T-helper 2 cell treated with Interferon-gamma antibody and Interleukin-4, amounts not matched to agents 100 ng/mL and 5 ng/mL, for 36 hours (primary cell): ENCODE measurements at places on chromosomes 7 and 10. TPM values are rescaled to one million over a fixed set of nuclear protein-coding genes. Genes with fewer than 3 reads are reported as not detected.

Gene CAV2
- total RNA-seq, result not detected in 2 replicates

Gene PIP4K2A
- 108 and 115 TPM in 2 replicates for total RNA-seq

Gene STEAP1B
- 0.18 and 0.23 TPM in 2 replicates for total RNA-seq

Gene LIPN
- not detected in 2 replicates for total RNA-seq

Gene AIMP2
- total RNA-seq, result 39.9 and 43.4 TPM in 2 replicates

Gene GRID1
- not detected in 2 replicates for total RNA-seq

Gene CYP17A1
- total RNA-seq, result not detected in 2 replicates

Gene OR9A2
- total RNA-seq, result not detected in 2 replicates

Gene DMBT1
- total RNA-seq, result not detected in 2 replicates

Gene SLC16A12
- 0.02 TPM in 1 of 2 replicates, not detected in the other for total RNA-seq

Gene IL2RA
- total RNA-seq, result 239 and 245 TPM in 2 replicates

Gene NUTM2B
- 1.5 and 1.7 TPM in 2 replicates for total RNA-seq

Gene CDK1
- 118 TPM in 2 replicates for total RNA-seq

Gene EPHB6
- total RNA-seq, result 4.4 and 5.9 TPM in 2 replicates

Gene CUBN
- 0.55 and 0.89 TPM in 2 replicates for total RNA-seq

Gene CDNF
- 0.34 and 0.48 TPM in 2 replicates for total RNA-seq

Gene GTF2IRD1
- total RNA-seq, result 0.39 and 0.73 TPM in 2 replicates

Gene FAM131B
- 0.32 and 0.48 TPM in 2 replicates for total RNA-seq

Gene UCMA
- not detected in 2 replicates for total RNA-seq

Gene H2BK1
- 0.48 and 1.1 TPM in 2 replicates for total RNA-seq

Gene KAZALD1
- 0.36 and 0.77 TPM in 2 replicates for total RNA-seq

Gene NRBF2
- total RNA-seq, result 22.0 and 22.7 TPM in 2 replicates

Gene CACNA2D1
- not detected in 2 replicates for total RNA-seq

Gene ACSM6
- not detected in 2 replicates for total RNA-seq

Gene CALHM1
- 0.25 and 0.27 TPM in 2 replicates for total RNA-seq

Gene EN2
- total RNA-seq, result not detected in 2 replicates

Gene KNDC1
- 0.48 and 0.57 TPM in 2 replicates for total RNA-seq

Gene CYP3A7
- total RNA-seq, result not detected in 2 replicates

Gene SLC26A3
- total RNA-seq, result not detected in 2 replicates

Gene SEMA4G
- 0.45 and 1.0 TPM in 2 replicates for total RNA-seq

Gene SFTPA1
- not detected in 2 replicates for total RNA-seq

Gene CYP3A4
- total RNA-seq, result not detected in 2 replicates

Gene HMX2
- not detected in 2 replicates for total RNA-seq

Gene TRPV6
- total RNA-seq, result not detected in 2 replicates

Gene HMX3
- total RNA-seq, result not detected in 2 replicates

Gene MOGAT3
- not detected in 2 replicates for total RNA-seq

Gene RARRES2
- not detected in 2 replicates for total RNA-seq

Gene LGI1
- total RNA-seq, result not detected in 2 replicates

Gene GIMAP1
- 16.5 and 18.8 TPM in 2 replicates for total RNA-seq

Gene CALML5
- not detected in 2 replicates for total RNA-seq

Gene RPEL1
- total RNA-seq, result not detected in 2 replicates

Gene A1CF
- total RNA-seq, result not detected in 2 replicates

Gene SLC18A2
- total RNA-seq, result 0.09 TPM in 1 of 2 replicates, not detected in the other

Gene CAMK2B
- total RNA-seq, result 0.27 and 0.30 TPM in 2 replicates

Gene TLX1
- not detected in 2 replicates for total RNA-seq

Gene PILRA
- 11.5 and 12.2 TPM in 2 replicates for total RNA-seq

Gene JCAD
- total RNA-seq, result 2.5 and 3.2 TPM in 2 replicates

Gene AP3M1
- 46.0 and 49.2 TPM in 2 replicates for total RNA-seq

Gene PAX4
- total RNA-seq, result not detected in 2 replicates

Gene TACC2
- not detected in 2 replicates for total RNA-seq

Gene IQCE
- 9.2 and 12.2 TPM in 2 replicates for total RNA-seq

Gene FOXI2
- total RNA-seq, result not detected in 2 replicates

Gene PLXDC2
- not detected in 2 replicates for total RNA-seq

Gene LDB3
- total RNA-seq, result 0.05 TPM in 1 of 2 replicates, not detected in the other

Gene SLC29A3
- 4.3 and 4.5 TPM in 2 replicates for total RNA-seq

Gene GPR26
- total RNA-seq, result not detected in 2 replicates
